ENCODE measurements at places on chromosomes 5 and 9.

- no peak for DNase-seq
Observed at GRCh38 chr9:83410701-83411100, 127.5 kb downstream of the FRMD3 start.

- DNase-seq = no peak
Observed at GRCh38 chr5:111562561-111562960, 50.2 kb upstream of the STARD4 start.

DNA sequence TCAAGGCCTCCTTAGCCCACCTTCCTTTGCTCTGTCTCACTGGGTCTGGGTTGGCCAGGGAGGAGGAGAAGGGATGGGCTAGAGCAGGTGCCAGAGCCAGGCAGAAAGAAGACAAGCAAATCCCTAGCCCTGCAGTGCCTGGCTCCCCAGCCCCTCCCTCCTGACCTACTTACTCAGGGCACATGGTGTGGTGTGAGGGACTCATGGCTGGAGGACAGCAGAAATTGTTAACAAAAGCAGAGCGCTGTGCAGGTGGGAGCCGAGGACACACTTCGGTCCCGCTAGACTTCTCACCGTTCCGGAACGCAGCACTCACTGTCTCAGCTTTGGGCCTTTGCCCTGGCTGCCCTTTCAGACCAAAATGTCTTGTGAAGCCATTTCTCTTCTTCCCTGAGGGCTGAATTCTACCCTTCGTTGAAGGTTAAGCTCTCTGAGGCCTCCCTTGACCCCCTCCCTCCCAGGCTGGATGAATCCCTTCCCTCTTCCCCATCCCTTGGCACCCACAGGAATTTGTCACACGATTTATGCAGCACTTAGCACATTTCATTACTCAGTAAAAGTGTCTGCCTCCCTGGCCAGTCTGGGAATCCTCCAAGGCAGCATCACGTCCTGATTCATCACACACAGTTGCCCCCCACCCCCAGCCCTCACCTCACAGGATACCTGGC is 263.9 kb upstream of the TRPC7 start:
- no peak for DNase-seq

- DNase-seq = no peak
Observed at GRCh38 chr5:14457476-14457875, 124.1 kb upstream of the OTULINL start.

GRCh38 chr9:78297672-78297961 is 692 bp downstream of the PSAT1 start:
- no peak for DNase-seq

- DNase-seq = no peak
Observed at GRCh38 chr5:32831624-32832023, 120.5 kb downstream of the NPR3 start.

DNA sequence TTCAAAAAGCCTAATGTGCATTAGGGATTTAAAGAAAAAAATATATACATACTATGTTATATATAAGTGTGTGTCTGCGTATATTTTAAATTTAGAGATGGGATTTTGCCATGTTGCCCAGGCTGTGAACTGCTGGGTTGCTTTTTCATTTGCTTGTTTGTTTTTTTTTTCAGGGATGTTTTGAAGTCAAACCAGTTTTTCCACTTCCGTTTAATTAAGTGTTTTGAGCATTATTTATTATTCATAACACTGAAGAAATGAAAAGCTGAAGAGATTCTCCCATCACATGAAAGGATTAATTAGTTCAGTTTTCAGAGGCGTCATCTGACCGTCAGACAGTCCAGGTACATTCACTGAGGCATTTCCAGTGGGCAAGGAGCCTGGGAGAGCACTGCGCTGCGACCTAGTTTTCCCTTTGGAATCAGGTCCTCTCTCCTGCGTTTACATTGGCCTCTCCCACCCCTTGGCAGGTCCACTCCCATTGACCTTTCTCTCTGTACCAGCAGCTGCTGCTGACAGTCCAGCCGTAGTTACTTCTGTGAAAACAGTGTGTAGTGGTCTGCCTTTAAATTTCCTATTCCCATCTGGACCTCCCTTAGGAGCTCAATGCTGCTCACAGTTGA is 26.0 kb downstream of the ARRDC3 start:
- DNase-seq = no peak

GRCh38 chr5:96648593-96648992 is 13.6 kb upstream of the CAST start:
- no peak for DNase-seq

DNA sequence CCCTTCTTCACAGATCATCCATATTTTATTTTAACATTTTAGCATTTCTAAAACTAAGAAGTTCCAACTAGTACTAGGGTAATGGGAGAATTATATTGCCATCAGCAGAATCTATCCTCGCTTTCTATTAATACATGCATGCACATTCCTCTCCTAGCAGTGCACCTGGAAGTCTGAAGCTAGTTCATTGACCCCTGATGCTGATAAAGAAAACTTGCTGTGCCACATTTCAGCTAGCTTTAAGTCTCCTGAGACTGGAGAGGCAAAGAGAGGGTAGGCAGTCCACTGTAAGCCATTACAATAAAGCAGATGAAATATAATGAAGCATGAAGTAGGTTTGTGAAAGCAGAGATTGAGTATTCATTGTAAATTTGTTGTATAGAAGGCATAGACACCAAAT is 15.8 kb downstream of the MINAR2 start:
- no peak for DNase-seq

- DNase-seq = no peak
Observed at GRCh38 chr5:92504346-92504745, 1076.7 kb downstream of the NR2F1-AS1 start.

- DNase-seq = no peak
Observed at GRCh38 chr9:126511411-126511810, 102.3 kb upstream of the LMX1B start.

DNA sequence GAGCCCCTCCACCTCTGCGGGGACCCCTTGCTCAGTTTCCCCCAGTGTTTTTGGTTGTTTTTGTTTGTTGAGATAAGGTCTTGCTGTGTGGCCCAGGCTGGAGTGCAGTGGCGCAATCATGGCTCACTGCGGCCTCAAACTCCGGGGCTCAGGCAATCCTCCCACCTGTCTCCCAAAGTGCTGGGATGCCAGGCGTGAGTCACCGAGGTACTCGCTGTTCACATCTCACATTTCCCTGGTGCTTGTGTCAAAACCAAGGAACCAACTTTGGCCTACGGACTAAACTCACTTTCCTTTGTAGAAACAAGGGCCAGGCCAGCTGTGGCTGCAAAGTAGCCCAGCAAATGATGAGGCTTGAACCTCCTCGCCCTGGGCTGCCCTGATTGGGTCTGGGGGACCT is 9.7 kb upstream of the AJM1 start:
- no peak for DNase-seq

DNA sequence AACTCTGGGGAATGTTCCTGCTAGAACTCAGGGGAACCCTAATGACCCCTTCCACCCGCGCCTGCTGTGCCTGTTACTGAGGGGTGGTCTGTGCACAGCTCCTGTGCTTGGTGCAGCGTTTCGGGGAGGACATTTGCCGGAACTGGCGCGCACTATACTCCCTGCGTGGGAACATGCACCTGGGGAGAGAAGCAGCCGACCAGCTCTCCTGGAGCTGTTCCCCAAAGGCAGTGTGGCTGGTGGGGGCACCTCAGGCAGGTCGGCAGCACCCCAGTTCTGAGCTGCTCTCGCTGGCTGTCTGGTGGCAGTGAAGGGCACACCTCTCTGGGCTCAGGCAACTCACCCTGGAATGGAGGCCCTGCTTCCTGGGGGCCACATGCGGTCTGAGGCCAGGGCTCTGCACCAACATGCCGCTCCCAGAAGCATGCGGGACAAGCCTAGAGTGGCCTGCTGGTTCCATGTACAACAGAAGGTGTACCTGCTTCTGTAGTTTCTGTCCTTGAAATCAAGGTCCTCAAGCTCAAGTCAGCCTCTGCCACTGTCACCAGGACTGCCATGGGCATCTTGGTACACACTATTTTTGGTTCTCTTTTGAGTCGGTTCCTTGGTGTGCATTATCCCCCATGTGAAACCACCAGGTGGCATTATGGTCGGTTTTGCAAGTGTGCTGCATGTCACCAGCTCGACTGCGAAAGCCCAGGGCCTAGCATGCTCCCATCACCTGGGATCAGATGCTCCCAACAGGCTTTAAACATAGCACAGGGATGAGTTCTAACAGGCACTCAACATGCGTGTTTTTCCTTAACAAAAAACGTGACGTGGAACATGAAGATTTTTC is 7.8 kb upstream of the MRNIP start:
- DNase-seq = no peak

- no peak for DNase-seq
Observed at GRCh38 chr5:1176473-1177391, 24.7 kb upstream of the SLC6A19 start.

DNA sequence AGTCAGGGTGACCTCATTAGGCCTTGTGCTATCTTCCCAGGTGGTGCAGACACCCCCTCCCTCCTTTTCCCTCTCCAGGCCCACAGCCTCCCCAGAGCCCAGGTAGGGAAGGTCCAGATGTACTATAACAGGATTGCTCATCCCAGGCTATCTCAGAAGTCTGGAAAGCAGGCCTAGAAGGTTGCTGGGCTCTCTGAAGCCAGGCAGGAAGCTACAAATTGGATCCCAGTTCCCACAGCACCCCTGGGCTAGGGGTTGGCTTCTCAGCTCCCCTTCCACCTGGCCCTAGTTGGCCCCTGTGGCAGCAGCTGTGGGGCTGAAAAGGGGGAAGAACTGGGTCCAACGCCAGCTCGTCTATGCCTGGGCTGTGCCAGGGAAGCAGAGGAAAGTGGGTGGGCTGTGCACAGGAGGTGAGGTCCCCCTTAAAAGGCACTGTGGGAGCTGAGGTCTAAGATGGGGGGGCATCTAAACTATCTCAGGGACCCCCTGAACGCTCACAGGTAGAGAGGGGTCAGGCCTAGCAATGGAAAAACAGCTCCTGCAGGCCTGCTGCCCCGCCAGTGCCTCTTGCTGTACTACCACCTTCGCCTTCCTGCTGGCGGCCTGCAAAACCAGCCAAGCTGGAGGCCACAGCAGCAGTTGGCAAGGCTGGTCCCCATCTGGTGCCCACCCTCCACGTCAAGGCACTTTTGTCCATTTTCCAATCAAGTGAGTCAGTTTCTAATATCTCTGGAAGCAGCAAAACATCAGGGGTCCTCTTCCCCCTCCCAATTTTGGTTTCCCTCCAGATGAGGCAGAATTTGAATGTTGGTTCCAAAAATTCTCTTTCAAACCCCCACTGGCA is 13.3 kb upstream of the PSMD5 start:
- no peak for DNase-seq

DNA sequence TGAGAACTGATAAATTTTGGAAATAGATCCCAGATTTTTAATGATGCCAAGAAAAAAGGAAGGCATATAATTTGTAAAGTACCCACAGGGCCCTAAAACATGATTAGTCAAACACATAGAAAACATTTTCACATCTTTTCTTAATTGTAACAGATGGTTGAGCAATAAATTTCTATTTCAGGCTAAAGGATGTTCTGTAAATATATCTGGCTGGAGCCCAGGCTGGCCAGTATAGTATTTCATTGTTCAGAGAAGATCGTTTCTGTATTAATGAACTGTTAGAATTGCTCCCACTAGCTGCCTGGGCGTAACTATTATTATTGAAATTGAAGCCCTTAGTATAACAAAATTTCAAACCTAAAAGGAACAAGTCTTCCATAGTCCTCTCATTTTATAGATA is 105.3 kb upstream of the SMC2 start:
- no peak for DNase-seq

DNA sequence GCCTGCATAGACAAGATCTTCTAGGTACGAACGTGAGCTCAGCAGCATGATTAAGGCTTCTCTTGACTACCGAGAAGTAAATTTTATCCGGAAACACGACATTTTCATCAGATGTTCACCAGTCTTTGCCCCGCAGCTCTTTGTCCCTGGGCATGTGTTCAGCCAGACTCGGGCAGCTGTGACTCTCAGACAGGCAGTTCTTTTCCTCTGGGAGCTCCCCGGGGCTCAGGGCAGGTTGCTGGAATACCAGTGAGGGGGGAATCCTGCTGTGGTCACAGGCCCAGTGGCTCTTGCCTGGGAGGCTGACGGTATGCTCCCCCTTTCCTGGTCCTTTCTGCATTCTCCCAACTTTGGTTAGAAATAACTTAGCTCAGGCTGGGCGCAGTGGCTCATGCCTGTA is 186.1 kb downstream of the GNA14 start:
- DNase-seq = no peak

- DNase-seq = no peak
Observed at GRCh38 chr5:127092690-127093089, 19.4 kb upstream of the C5orf63 start.

DNA sequence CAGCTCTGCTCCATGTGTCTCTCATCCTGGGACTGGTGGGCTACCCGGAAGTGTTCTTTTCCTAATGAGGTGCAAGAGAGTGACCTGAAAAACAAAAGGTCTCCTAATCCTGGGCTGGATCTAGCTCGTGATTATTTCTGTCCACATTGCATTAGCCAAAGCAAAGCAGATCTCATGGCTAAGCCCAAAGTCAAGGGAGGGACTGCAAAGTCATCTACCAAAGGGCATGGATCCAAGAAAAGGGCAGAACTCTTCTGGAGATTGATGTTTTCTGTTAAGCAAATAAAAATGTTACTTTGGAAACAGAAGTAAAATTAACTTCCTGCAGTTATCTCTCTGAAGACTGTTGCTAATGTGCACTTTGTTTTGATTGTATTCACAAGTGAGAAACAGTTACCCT is 225.2 kb downstream of the CFAP90 start:
- no peak for DNase-seq

DNA sequence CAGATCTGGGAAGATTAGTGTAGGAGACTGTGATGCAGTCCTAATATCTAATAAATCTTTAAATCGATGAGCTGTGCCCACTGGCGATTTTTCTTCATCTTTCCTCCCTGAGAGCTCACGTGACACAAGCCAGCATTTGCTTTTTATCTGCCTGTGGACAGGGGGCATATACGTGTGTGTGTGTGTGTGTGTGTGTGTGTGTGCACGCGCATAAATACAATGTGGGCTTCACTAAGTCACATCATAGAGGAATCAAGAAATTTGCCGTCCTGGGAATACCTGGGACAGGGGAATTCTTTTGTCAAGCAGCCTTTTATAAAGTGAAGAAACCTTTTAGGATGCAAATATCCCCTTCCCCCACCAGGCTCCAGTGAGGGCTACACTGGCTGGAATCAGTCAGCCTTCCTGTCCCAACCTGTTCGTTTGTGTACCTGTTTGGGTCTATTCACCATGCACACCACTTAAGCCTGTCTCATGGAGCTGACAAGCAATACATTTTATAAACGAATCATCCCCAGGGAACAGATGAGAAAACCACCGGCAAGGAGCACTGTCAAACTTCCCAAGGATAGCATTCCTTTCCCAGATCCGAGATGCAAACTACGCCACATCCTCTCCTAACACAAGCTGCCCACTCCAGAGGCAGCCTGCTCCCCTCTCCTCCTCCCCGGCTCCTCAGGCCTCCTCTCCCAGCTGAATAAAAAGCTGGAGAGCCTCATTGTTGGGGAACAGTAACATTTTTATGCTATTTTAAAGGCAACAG is 2.7 kb downstream of the EPB41L4B start:
- no peak for DNase-seq

All from activated CD8-positive, alpha-beta memory T cell treated with anti-CD3 and anti-CD28 coated beads for 1 hour (primary cell).